RWPE1 (cell line): ENCODE measurements at places on chromosomes 12 and 14.

GRCh38 chr14:70188659-70189455 lies at the start of gene SLC8A3:
SLC8A3 (minus strand) TSS chr14:70188951; CDS start chr14:70168422, 20,529 bp downstream.
- peak; percentile 35 for DNase-seq

GRCh38 chr12:71892059-71892458 lies 46.6 kb upstream of the TPH2 start:
- DNase-seq, result no peak

GRCh38 chr12:99035803-99036202 lies 390.7 kb downstream of the APAF1 start:
- no peak for DNase-seq

DNA sequence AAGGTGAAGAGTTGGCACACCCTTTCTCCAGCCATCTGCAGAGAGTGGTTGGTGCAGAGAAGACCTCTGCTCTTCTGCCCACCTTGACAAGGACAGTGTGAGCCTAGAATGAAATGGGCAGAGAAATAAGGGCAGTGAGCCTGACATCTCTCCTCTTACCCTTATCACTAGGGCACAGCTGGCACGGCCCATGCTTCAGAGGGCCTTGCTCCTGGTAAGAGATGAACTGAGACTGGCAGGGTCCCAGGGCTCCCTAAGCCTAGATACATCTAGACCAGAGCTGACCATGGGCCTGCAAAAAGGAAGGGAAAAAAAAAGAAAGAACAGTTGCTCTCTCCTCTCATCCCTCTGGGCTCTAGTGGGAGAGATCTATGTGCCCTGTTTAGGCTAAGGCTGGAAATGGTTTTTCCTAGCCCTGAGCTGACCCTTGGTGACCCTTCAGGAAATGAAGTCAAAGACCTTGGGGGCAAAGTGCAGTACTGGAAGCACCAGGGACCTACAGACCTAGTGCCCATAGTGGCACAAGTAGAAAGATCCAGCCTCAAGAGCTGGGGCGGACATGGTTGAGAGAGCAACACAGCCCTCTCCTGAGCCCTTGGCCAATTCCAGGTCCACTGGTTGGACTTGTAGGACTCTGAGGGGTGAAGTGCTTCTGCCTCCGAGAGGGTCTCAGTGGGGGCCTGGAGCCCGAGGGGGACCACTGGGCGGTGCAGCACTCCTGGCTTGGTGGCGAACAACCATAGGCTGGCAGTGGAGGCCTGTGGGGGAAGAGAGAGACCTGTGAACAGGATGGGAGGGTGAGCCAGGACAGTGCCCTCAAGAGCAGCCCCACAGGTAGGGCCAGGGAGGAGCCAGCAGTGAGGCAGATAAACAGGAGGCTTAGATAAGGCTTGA lies 22.0 kb downstream of the PRPF40B start:
- DNase-seq, result no peak

DNA sequence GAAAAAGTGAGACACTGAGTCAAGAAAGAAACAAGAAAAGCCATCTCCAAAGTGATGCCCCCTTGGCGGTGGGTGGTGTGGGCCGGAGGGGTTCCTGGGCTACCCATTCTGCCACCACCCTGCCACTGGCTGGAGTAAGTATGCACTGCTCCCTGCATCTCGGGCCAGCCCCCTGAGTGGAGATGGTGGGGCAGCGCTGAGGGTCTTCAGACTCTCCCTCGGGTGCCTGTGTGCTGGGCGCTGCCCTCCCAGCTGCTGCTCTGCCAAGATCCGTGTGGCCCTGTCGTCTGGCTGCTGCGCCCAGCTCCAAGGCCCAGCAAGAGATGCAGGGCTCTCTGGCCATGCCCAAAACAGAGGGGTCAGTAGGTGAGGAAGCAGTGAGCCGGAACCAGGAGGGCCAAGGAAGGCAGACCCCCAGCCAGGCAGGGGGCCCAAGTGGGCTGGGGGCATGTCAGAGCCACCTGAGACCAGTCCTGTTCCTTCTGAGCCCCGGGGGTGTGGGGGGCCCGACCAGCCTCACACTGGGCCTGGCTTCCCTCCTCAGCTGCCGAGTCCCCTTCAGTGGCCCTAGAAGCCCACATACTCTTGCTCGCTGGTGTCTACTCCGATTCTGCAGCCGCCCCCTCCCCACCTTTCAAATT lies 5.2 kb downstream of the GPR132 start:
- DNase-seq, result no peak

- DNase-seq, result no peak
These were observed 53.2 kb downstream of the SINHCAF start for GRCh38 chr12:31272607-31273225.

GRCh38 chr12:112870267-112870980 lies 36.3 kb upstream of the OAS1 start:
- DNase-seq, result no peak

DNA sequence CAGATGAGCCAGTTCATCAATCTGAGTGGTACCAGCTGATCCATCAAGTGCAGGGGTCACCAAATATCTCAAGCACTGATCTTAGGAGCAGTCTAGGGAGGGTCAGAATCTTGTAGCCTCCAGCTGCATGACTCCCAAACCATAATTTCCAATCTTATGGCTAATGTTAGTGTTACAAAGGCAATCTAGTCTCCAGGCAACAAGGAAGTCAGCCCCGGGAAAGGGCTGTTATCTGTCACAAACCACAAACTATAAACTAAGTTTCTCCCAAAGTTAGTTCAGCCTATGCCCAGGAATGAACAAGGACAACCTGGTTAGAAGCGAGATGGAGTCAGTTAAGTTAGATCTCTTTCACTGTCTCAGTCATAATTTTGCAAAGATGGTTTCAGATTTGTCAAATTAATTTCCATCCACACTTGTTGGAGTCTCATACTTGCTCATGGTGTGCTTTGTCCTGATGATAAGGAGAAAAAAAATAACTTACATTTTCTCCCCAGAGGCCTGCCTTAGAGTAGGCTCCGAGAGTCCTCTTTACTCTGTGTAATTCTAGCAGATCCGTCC lies 3.9 kb upstream of the ABHD4 start:
- DNase-seq, result no peak

- DNase-seq, result no peak
These were observed 33.1 kb upstream of the COL2A1 start for GRCh38 chr12:48037267-48037915.

GRCh38 chr14:53356361-53357150 lies 203.4 kb upstream of the DDHD1 start:
- no peak for DNase-seq

DNA sequence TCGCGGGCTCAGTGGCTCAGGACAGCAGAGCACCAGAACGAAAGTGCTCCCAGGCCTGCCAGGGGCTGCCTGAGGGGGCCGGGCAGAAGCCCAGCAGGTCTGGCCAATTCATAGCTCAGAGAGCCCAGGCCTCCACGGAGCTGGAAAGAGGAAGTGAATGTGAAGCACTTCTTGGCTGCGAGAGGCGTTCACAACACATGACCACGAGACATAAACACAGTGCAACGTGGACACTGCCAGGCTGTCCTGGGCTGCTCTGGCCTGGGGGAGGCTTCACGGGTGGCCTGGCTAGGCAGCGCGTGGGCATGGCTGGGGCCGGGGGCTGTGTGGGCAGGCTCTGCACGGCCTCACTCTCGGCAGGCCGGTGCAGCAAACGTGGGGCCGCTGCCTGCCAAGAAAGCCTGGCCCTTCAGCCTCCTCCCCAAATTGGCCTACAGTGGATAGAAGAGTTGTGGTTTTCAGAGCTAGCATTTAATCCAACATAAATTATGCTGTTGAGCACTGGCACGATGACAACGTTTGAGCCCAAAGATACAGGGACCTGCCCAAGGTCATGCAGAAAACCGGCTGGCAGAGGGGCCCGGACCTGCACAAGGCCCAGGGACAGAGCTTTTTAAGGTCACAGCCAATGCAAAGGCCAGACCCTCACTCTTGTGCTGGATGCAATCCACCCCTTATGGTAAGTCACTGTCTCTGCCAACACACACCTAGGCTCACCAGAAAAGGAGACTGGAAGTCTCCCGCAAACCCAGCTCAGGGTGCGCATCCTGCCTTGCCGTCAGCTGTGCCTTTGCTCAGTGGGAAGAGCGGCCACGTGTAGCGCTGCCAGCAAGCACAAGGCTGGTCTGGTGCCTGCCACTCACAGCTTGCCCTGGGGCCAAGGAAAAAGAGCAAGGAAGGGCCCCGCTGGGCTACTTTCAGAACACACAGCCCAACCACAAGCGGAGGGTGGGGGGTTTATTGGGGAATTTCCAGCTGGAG lies 8.6 kb downstream of the SLC25A29 start:
- no peak for DNase-seq

DNA sequence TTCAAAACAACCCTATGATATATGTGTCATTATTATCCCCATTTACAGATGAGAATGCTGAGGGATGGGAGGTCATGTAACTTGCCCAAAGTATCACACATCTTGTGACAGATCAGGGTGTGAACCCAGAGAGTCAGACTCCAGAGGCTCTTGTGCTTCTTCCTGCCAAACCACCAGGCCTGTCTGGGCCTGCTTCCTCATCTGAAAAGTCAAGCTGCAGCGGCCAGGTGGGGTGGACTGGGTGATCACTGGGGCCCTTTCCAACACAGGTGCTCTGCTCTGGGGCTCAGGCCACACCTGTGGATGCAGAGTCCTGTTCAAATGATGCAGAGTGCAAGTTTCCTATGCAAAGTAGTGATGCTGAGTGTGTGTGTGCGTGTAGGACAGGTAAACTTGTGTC lies 26.7 kb downstream of the TSPAN11 start:
- peak; percentile 33 for DNase-seq

GRCh38 chr14:97359341-97359740 lies 562.2 kb downstream of the VRK1 start:
- no peak for DNase-seq

DNA sequence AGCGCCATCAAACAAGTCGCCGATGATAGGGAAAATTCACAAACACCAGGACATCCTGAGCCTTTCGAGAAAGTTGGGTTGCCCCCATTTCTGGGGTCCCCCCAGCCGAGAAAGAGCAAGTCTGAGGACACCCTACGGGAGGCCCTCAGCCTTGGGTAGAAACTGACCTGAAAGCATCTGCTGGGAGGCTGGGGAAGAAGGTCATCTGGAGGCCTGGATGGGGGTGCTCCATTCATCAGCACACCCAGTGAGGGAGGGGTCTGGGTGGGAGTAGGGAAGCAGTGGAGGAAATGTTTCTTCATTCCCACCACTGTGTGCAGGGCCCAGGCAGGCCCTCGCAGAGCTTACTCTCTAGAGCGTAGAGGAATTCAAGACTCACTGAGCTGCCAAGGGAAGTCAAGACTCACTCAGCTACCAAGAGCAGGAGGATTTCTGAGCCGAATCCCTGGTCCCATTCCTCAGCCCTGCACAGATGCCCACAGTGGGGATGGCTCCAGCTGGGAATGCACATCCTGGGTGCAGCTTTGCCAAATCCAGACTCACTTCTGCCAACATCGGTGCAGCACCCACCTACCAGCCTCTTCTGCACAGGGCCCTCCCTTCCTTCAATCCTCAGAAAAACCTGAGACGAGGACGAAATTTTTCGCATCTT lies 38.1 kb downstream of the DIO3 start:
- DNase-seq, result no peak

- peak; percentile 90 for DNase-seq
These were observed 191.5 kb downstream of the SLC5A8 start for GRCh38 chr12:101018540-101018939.

GRCh38 chr12:89117448-89118034 lies 234.8 kb downstream of the DUSP6 start:
- DNase-seq, result peak; percentile 62

DNA sequence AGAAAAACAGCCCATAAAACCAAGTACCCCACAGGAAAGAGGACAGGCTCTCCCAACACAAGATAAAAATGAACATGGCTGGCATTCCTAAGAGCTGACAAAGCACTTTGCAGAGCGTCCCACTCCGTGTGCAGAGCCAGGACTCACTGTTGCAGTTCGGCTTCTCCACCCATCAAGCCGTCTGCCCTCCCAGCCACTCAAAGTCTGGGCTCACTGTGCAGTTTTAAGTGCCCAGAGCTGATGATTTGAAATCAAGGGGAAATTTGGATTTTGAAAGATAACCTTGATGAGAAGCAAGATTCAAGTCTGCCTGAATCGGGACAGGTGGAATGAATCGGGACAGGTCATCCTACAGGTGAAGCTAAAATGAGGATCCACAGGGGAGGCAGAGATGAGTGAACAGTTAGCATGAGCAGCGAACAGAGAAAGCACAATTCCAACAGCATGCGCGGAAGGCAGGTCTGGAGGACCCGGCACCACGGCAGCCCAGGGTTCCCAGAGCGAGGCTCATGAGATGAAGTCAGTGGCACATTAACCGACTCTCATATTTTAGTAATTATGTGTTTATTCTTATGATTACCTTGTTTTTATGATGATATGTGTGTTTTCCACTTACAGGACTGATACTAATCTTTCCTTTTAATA lies 39.8 kb upstream of the GPR68 start:
- DNase-seq, result peak; percentile 75

- DNase-seq, result peak; percentile 76
These were observed 74.3 kb upstream of the CPM start for GRCh38 chr12:69007101-69007854.

DNA sequence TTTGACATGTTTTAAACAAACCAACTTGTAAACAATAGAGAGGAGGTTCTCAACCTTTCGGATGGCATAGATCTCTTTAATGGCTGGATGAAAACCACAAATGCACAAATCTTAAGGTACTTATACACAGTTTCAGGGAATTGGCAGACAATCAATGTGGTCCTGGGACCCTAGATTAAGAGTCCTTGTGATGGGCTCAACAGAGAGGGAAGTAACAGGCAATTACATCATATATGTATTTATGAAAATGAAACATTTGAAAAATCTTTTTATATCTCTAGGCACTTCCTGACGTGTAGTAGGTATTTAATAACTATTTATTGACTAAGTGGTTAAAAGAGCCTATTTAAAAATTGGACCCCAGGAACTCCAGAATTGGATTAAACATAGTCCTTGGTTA lies 897 bp downstream of the ACTR10 start:
- no peak for DNase-seq

- no peak for DNase-seq
These were observed 5.5 kb downstream of the NDRG2 start for GRCh38 chr14:21019366-21019765.

GRCh38 chr12:28360253-28360652 lies 170.0 kb downstream of the CCDC91 start:
- no peak for DNase-seq
